ENCODE measurements at places on chromosomes 7 and 10. TPM values are rescaled to one million over a fixed set of nuclear protein-coding genes. Genes with fewer than 3 reads are reported as not detected.

- H3K36me3 ChIP-seq: peaks cover 30% of the 10 kb centered on the region
- H3K27me3 ChIP-seq: no peaks in the 10 kb centered on the region
- H3K27ac ChIP-seq: no peak overlapping the region
- DNase-seq: peak; percentile 43
Measured at GRCh38 chr7:159015454-159016410, 128.9 kb downstream of the VIPR2 start.

DNA sequence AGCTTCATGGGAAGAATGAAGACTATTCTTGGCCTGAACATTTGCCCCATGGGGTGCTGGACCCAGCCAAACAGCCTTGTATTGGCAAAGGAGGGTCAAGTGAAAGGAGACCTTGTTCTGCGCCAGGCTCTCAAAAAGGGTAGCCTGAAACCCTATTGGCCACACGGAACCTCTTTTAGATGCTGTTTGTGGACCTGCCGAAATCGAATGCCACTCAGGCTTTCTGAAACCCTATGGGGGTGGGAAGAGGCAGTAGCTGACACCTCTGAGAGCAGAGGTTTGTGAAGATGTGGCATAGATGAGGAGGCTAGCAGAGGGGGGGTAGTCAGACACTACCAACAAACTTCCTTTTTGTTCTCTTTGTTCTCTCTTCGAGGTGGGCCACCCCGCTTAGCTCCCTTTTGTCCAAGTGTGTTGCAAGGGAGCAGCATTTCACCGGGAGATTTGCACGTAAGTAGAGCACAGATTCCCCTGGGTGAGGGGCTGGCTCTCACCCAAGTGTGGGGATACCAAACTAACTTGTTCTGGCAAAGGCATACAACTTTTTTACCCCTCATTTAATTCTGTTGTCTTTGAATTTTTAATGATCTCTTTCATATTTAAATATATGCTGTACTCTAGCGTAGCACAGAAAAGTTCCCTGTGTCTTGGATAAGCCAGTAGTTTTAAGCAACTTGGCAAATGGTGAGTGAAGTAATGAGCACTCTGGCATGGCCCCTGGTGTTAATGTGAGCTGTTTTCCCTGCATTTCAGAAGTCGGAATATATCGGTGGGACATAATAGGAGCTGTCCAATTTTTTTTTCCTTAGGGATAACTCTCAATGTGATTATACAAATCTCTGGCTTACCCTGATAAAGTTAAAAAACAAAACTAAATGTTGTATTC, 107.7 kb downstream of the SEPTIN7 start:
- H3K4me3 ChIP-seq: no peak overlapping the region
- peaks cover 8% of the 10 kb centered on the region for H3K36me3 ChIP-seq
- no peaks in the 10 kb centered on the region for H3K4me1 ChIP-seq
- H3K27me3 ChIP-seq: no peaks in the 10 kb centered on the region

DNA sequence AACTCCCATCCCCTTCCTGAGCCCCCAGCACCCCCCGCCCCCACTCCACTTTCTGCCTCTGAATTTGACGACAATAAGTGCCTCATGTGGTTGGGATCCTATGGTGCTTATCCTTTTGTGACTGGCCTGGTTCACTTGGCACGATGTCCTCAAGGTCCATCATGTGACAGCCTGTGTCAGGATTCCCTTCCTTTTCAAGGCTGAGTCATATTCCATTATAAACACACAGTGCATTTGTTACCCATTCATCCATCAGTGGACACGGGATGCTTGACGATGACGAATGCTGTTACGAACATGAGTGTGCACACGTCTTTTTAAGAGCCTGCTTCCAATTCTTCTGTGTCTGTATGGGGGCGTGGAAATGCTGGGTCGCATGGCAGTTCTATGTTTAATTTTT, 26.7 kb downstream of the SHH start:
- H3K27me3 ChIP-seq: no peaks in the 10 kb centered on the region
- no peak overlapping the region for H3K4me3 ChIP-seq
- DNase-seq: no peak
- H3K4me1 ChIP-seq: no peaks in the 10 kb centered on the region

UNCX gene
- total RNA-seq: 0.30 TPM

- no peaks in the 10 kb centered on the region for H3K36me3 ChIP-seq
- H3K27me3 ChIP-seq: no peaks in the 10 kb centered on the region
- H3K4me1 ChIP-seq: peaks cover 9% of the 10 kb centered on the region
- H3K4me3 ChIP-seq: no peak overlapping the region
- H3K27ac ChIP-seq: no peak overlapping the region
- no peak for DNase-seq
Measured at GRCh38 chr10:368579-369220, 233.4 kb downstream of the ZMYND11 start.

GRCh38 chr10:68601501-68602265, 41.5 kb downstream of the TET1 start:
- H3K27me3 ChIP-seq: no peaks in the 10 kb centered on the region
- H3K4me1 ChIP-seq: 0 out of 2 replicates have a peak, but pooled peaks cover 4% of the 10 kb centered on the region
- no peak overlapping the region for H3K27ac ChIP-seq
- peak overlapping the region; percentile 51 for H3K4me3 ChIP-seq
- H3K36me3 ChIP-seq: no peaks in the 10 kb centered on the region

GRCh38 chr7:102933763-102934162, 21.0 kb downstream of the LRRC17 start:
- H3K27me3 ChIP-seq: no peaks in the 10 kb centered on the region
- no peak overlapping the region for H3K27ac ChIP-seq

ANXA7 gene
- 55.7 TPM for total RNA-seq

DNA sequence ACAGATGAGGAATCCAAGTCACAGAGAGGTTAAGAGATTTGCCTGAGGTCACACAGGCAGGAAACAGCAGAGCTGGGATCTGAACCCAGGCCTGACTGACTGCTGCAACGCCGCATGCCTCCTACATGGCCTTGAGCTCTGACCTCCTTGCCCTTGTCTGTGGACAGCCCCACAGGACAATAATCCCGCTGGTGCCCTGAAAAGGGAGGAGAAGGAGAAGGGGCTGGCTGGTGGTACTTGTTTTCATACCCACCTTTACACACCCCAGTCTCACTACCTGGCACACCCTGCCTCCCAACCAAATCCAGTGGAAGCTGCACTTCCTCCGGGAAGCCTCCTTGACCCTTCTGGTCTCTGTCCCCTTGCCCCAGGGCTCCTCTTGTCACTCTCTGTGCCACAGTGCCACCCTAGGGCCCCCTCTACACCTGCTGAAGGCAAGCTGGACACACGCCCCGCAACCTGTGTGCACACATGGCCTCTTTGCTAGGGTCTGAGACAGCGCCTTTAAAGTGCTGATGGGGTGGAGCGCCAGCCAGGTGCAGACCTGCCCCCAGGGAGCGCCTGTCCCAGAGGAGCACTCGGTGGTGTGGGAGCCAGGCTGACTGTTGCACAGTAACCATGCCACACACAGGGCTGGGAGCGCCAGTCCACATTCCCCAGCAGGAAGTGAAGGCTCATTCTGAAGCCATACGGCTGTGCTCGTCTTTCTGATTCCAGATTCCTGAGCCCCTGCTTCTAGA, 38.6 kb downstream of the ZCCHC24 start:
- H3K36me3 ChIP-seq: peaks cover 17% of the 10 kb centered on the region
- H3K4me1 ChIP-seq: peaks cover 68% of the 10 kb centered on the region
- no peak overlapping the region for H3K4me3 ChIP-seq
- DNase-seq: no peak
- no peaks in the 10 kb centered on the region for H3K27me3 ChIP-seq

TAC1 gene
- total RNA-seq: not detected
